NCI-H1417 treated with DMSO at 0.1 percent for 48 hours (cell line): ENCODE measurements at places on chromosomes 5 and 9.

DNA sequence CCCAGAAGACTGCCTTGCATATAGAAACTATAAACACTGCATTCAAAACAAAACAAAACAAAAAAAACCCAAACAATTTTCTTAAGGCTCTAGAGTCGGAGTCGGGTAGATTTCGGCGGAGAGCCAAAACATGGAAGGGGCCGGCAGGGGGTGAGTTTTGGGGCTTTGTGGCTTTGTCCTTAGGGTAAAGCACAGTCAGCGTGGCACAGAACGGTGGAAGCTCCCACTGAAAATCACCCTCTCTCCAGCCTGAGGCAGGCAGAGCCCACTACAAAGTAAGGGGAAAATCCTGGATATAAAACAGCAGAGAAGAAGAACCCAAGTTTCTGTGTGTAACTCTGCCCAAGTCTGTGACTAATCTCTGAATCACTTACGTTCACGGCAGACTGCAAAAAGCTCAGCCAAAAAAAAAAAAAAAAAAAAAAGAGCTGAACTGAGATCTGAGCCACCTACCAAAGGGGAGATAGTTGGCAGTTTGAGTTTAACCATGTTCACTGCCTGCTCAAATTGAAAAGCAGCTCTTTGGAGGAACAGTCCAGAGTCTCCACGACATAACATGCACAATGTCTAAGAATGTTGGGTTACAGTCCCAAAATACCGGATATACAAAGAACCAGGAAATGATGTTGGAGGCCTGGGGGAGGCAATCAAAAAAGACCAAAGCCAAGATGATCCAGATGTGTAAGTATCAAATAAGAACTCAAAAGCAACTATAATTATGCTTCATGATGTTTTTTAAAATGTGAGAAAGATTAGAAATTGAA, 26.6 kb upstream of the OR2K2 start:
- no peak for DNase-seq

DNA sequence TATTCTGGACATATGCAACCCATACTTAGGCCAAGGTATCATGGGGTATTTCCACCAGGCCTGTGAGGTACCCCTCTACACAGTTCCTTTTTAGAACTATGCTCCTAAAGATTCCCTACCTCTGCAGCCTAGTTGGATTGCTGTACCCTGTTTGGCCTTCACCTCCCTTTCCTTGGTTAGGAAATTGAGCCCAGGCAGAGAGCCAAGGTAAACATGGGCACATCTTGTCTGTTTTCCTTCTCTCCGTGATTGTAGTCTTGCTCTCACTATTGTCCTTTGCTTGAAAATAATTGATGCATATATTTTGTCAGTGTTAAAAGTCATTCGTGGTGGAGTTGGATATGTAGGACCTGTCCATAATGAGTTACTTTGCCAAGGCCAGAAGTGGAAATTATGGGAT, 26.7 kb downstream of the BDP1 start:
- no peak for DNase-seq

GRCh38 chr9:24698881-24699518, 153.3 kb upstream of the IZUMO3 start:
- DNase-seq: no peak

GRCh38 chr5:111079846-111080245, 8.3 kb downstream of the TSLP start:
- DNase-seq: no peak
